Right lobe of liver (tissue), 6 donors: ENCODE measurements at places on chromosomes 16 and 17. TPM values are rescaled to one million over a fixed set of nuclear protein-coding genes. Genes with fewer than 3 reads are reported as not detected.

DNA sequence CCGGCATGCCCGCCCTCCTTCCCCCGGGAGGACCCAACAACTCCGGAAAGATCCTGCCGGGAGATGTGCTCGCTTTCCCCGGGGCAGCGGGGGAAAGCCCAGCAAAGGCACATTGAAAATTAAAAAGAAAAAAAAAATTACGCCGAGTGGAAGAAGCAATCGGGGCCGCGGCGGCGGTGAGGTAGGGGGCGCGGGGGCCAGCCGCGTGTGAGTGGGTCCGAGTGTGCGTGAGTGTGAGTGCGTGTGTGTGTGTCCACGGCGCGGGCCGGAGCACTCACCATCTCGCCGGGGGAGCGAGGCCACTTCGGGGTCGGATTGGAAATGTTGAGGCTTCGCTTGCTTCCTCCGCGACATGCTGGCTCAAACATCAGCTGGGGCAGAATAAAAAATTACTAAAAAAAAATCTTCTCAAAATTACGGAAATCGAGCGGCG lies at the start of gene SALL1:
Gene SALL1 (minus strand): TSS at position 383 of the 433 bp plus-strand sequence. CDS start 29 bp downstream, at position 354.
- peak within 1 kb of the TSS; percentile 98 for H3K27ac ChIP-seq
- H3K4me3 ChIP-seq, result peak within 1 kb of the TSS; percentile 80
- peaks cover 3% of the 10 kb centered on the region for H3K4me1 ChIP-seq

GRCh38 chr17:71180801-71181385 lies 939.9 kb upstream of the SOX9 start:
- no peaks in the 10 kb centered on the region for H3K27me3 ChIP-seq
- no peak overlapping the region for H3K27ac ChIP-seq
- no peak overlapping the region for H3K4me3 ChIP-seq
- H3K4me1 ChIP-seq, result no peaks in the 10 kb centered on the region
- H3K36me3 ChIP-seq, result no peaks in the 10 kb centered on the region

DNA sequence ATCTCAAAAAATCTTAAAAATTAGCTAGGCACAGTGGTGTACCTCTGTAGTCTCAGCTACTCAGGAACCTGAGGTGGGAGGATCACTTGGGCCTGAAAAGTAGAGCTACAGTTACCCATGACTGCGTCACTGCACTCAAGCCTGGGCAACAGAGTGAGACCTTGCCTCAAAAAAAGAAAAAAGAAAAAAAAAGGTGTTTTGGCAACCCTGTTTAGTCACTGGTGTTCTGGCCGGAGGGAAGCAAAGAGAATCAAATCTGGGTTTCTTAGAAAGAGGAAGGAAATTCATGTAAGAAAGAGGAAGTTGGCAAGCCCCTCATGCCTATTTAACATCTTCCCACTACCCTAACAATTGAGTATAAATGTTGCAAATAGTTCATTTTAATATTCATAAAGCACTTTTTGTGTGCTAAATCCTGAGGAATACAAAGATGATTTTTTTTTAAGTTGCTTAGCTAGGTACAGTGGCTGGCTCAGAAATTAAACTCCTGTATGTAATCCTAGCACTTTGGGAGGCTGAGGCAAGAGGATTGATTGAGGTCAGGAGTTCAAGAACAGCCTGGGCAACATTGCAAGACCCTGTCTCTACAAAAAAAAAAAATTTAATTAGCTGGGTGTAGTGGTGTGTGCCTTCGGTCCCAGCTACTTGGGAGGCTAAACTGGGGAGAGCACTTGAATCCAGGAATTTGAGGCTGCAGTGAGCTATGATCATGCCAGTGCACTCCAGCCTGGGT lies 6.5 kb upstream of the USP32 start:
- H3K27ac ChIP-seq, result peak overlapping the region; percentile 33
- H3K4me3 ChIP-seq, result no peak overlapping the region
- DNase-seq, result no peak
- no peaks in the 10 kb centered on the region for H3K4me1 ChIP-seq
- no peaks in the 10 kb centered on the region for H3K27me3 ChIP-seq
- H3K36me3 ChIP-seq, result no peaks in the 10 kb centered on the region

DNA sequence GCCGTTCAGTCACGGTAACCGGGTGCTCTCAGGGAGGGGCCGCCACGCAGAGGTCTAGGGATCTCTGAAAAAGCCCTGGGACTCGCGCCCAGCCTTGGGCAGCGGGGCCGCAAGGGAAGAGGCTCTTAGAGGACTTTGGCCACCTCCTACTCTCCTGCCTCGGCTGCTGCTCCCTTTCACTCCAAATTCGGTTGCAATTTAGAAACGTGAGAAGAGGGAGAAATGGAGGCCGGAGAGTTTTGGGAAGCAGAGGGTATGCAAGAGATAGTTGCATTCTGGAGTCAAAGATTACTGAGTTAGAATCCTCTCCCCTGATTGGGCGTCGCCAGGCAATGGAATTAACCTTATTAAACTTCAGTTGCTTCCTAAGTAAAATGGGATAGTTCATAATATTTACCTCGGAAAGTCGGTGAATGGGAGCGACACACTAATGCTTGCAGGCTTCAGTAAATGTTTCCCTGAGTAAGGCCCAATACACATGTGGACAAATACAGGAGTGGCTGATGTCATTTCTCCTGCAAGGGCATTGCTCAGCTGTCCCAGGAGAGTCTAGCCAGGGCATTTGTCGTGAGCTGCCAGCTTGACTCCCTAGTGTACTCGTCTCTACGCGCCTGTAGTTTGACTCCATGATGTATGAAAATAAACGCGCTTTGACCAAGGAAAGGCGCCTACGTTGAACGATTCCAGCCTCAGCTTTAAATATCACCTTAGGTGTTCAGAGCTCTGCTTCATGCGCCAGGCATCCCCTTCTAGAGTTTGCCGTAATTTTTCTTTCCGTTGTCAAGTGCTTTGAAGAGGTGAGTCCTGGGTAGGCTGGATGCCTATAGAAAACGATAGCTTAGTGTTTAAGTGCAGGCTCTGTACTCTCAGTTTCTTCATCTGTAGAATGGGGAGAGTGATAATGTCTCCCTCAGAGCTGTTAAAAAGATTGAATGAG lies 667 bp downstream of the OGFOD1 start:
- no peaks in the 10 kb centered on the region for H3K36me3 ChIP-seq
- H3K27ac ChIP-seq, result peak overlapping the region; percentile 47
- H3K27me3 ChIP-seq, result no peaks in the 10 kb centered on the region
- peak; percentile 55 for DNase-seq
- peak overlapping the region; percentile 72 for H3K4me3 ChIP-seq
- peaks cover 24% of the 10 kb centered on the region for H3K4me1 ChIP-seq

GRCh38 chr16:87263418-87264052 lies 53.7 kb downstream of the C16orf95 start:
- H3K27ac ChIP-seq, result no peak overlapping the region
- H3K36me3 ChIP-seq, result no peaks in the 10 kb centered on the region
- peaks cover 6% of the 10 kb centered on the region for H3K4me1 ChIP-seq
- H3K4me3 ChIP-seq, result no peak overlapping the region
- DNase-seq, result no peak

GRCh38 chr16:59067205-59067604 lies 333.1 kb upstream of the GOT2 start:
- no peak overlapping the region for H3K4me3 ChIP-seq
- no peaks in the 10 kb centered on the region for H3K36me3 ChIP-seq
- no peak overlapping the region for H3K27ac ChIP-seq
- H3K4me1 ChIP-seq, result no peaks in the 10 kb centered on the region

- H3K36me3 ChIP-seq, result no peaks in the 10 kb centered on the region
- H3K4me3 ChIP-seq, result no peak overlapping the region
- no peaks in the 10 kb centered on the region for H3K27me3 ChIP-seq
- no peak overlapping the region for H3K27ac ChIP-seq
- DNase-seq, result no peak
Observed at GRCh38 chr17:50953831-50954601, 87.9 kb upstream of the TOB1 start.

- no peaks in the 10 kb centered on the region for H3K27me3 ChIP-seq
- no peak for DNase-seq
- no peak overlapping the region for H3K4me3 ChIP-seq
- H3K4me1 ChIP-seq, result no peaks in the 10 kb centered on the region
- no peak overlapping the region for H3K27ac ChIP-seq
- H3K36me3 ChIP-seq, result no peaks in the 10 kb centered on the region
Observed at GRCh38 chr16:73171380-73171779, 123.5 kb upstream of the ZFHX3 start.

- no peaks in the 10 kb centered on the region for H3K27me3 ChIP-seq
- H3K4me1 ChIP-seq, result no peaks in the 10 kb centered on the region
- DNase-seq, result no peak
- H3K36me3 ChIP-seq, result peaks cover under 1% of the 10 kb centered on the region
Observed at GRCh38 chr16:361341-361871, 8.9 kb upstream of the AXIN1 start.

GRCh38 chr16:88640498-88641247 lies 2.3 kb downstream of the IL17C start:
- no peak overlapping the region for H3K4me3 ChIP-seq
- no peaks in the 10 kb centered on the region for H3K36me3 ChIP-seq
- no peak overlapping the region for H3K27ac ChIP-seq
- H3K27me3 ChIP-seq, result no peaks in the 10 kb centered on the region

GRCh38 chr16:74219706-74220105 lies 76.9 kb upstream of the PSMD7 start:
- no peaks in the 10 kb centered on the region for H3K4me1 ChIP-seq
- no peaks in the 10 kb centered on the region for H3K36me3 ChIP-seq
- H3K27me3 ChIP-seq, result no peaks in the 10 kb centered on the region
- no peak overlapping the region for H3K4me3 ChIP-seq

- H3K36me3 ChIP-seq, result no peaks in the 10 kb centered on the region
- H3K4me1 ChIP-seq, result no peaks in the 10 kb centered on the region
- DNase-seq, result no peak
- no peaks in the 10 kb centered on the region for H3K27me3 ChIP-seq
- H3K4me3 ChIP-seq, result no peak overlapping the region
Observed at GRCh38 chr16:23966597-23967394, 131.0 kb downstream of the PRKCB start.

DNA sequence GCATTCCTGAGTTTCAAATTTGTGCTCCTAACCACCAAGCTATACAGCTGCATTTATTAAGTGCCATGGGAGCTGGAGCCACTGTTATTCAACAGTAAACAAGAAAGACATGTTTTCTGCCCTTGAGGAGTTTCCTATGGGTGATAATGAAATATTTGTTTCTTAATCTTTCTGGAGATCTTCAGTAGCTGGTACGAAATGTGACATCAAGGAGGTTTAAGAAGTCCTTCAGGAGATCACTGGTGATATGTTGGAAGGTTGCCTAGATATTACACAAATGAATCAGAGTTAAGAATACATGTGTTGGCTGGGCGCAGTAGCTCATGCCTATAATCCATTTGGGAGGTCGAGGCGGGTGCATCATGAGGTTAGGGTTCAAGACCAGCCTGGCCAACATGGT lies 14.9 kb downstream of the RHOT1 start:
- H3K27me3 ChIP-seq, result no peaks in the 10 kb centered on the region
- no peak overlapping the region for H3K4me3 ChIP-seq
- H3K27ac ChIP-seq, result no peak overlapping the region

- DNase-seq, result no peak
- H3K27me3 ChIP-seq, result no peaks in the 10 kb centered on the region
- H3K4me1 ChIP-seq, result no peaks in the 10 kb centered on the region
- no peak overlapping the region for H3K4me3 ChIP-seq
- H3K27ac ChIP-seq, result no peak overlapping the region
- no peaks in the 10 kb centered on the region for H3K36me3 ChIP-seq
Observed at GRCh38 chr17:69609473-69610305, 195.2 kb downstream of the MAP2K6 start.

DNA sequence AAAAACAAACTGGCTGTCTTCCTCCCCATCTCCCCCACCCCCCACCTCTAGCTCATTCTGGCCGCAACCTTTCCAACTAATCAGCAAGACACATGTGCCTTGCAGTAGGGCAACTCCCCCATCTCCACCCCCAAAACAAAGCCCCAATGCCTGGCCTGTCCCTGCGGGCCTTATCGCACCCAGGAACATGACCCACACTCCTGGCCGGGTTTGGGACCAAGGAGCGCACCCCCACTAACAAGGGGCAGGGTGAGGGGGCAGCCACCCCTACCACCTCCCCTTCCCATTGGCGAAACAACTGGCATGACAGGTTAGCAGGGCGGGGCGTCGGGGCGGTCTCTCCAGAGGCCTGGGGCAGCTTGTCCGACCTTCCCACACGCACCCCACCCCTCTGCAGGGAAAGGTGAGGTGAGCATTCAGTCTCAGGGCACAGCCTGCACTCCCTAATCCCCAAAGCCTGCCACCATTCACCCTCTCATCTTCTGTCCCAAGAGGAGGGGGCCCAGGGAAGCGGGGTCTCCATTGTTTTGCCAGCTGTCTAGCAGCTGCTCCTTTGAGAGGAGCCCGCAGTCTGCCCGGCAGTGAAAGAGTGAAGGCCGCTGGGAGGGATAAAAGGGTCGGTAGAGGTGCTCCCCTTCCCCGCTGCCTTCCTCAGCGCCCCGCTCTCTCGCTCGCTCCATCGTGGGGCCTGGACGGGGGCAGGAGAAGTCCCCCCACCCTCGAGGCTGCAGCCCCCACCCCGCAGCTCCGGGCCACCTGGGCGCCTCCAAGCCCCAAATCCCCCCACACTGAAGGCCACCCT lies 765 bp downstream of the MYO18A start:
- peak overlapping the region; percentile 98 for H3K27ac ChIP-seq
- DNase-seq, result peak; percentile 93
- H3K36me3 ChIP-seq, result no peaks in the 10 kb centered on the region

- no peaks in the 10 kb centered on the region for H3K4me1 ChIP-seq
- no peak overlapping the region for H3K27ac ChIP-seq
- H3K4me3 ChIP-seq, result no peak overlapping the region
- H3K36me3 ChIP-seq, result no peaks in the 10 kb centered on the region
Observed at GRCh38 chr16:23826528-23827045, 9.2 kb upstream of the PRKCB start.

DNA sequence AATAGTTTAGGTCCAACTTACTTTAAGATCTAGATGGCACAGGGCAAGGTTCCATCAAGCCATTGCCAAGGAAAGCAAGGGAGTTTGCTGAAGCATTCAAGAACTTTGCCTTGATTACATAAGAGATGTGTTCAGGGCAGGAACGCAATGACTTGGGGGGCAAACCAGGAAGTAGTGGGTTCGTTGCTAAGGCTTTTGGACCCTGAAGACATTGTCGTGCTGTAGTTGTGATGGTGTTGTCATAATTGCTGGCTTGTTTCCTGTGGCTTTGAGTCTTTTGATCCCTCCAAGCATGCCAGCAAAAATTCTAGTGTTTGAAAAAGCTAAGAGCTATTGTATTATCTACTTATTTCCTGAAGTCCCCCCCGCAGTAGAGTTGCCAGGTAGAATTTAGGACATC lies 70.7 kb upstream of the HNF1B start:
- DNase-seq, result no peak
- no peak overlapping the region for H3K27ac ChIP-seq
- H3K36me3 ChIP-seq, result no peaks in the 10 kb centered on the region
- no peak overlapping the region for H3K4me3 ChIP-seq

- no peak for DNase-seq
- no peak overlapping the region for H3K4me3 ChIP-seq
- H3K4me1 ChIP-seq, result no peaks in the 10 kb centered on the region
- no peak overlapping the region for H3K27ac ChIP-seq
- no peaks in the 10 kb centered on the region for H3K27me3 ChIP-seq
Observed at GRCh38 chr17:74959826-74960515, 12.6 kb downstream of the HID1 start.

The LITAFD gene
- not detected for total RNA-seq

The PPP1R27 gene
- total RNA-seq, result not detected

The TBC1D3C gene
- total RNA-seq, result not detected

The C16orf82 gene
- not detected for total RNA-seq

The COPZ2 gene
- total RNA-seq, result 18.9 TPM

The SLFN14 gene
- not detected for total RNA-seq

The UTS2R gene
- not detected for total RNA-seq

The KRT40 gene
- total RNA-seq, result not detected

The HSPB9 gene
- 0.38 TPM for total RNA-seq

The CHAD gene
- total RNA-seq, result 6.5 TPM

The RCVRN gene
- total RNA-seq, result not detected

The ABCC11 gene
- total RNA-seq, result 7.6 TPM

The LUC7L3 gene
- total RNA-seq, result 15.9 TPM

The METRN gene
- total RNA-seq, result 33.9 TPM

The KRTAP3-1 gene
- total RNA-seq, result not detected

The SNN gene
- 5.0 TPM for total RNA-seq

The DNAI2 gene
- total RNA-seq, result not detected
